Nephron progenitor cell (in vitro differentiated cells): ENCODE measurements at places on chromosomes 6 and 20.

- no peak for DNase-seq
Measured at GRCh38 chr6:112289038-112289566, 34.7 kb upstream of the LAMA4 start.

DNA sequence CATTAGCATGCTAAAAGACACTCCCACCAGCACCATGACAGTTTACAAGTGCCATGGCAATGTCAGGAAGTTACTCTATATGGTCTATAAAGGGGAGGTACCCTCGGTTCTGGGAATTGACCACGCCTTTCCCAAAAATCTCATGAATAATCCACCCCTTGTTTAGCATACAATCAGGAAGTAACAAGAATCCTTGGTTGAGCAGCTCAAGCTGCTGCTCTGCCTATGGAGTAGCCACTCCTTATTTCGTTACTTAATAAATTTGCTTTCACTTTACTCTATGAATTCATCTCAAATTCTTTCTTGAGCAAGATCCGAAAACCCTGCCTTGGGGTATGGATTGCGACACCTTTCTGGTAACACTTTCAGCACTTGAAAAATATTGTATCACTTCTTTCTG is 243.0 kb downstream of the BMP2 start:
- no peak for DNase-seq

DNA sequence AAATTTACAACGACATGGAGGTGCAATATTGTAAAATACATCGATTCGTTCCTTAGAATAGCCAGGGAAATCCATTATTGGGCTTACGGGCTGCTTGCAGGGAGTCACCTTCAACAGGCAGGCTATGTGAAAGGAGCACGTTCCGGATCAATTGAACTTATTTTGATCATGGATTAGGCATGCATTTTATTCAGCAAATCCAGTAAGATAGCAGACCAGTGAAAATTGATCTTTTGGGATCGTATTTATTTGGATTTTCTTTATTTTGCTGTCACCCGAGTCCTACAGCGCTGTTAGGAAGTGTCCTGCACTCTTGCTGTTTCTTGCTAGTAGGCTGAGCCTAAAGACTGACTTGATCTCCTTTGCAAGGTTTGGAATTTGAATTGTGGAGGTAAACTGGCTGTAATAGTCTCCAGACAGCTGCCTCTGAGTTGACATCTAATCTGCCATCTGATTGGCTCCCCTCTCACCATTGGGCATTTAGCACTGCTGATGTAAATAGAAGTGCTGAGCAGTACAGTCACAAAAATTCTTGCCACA is 3.0 kb downstream of the ARID1B start:
- DNase-seq = peak; percentile 27

GRCh38 chr6:113651120-113651519 is 206.0 kb upstream of the MARCKS start:
- no peak for DNase-seq

- peak; percentile 74 for DNase-seq
Measured at GRCh38 chr20:39874049-39874893, 814.8 kb downstream of the MAFB start.
